Hypothalamus (tissue), 51 donors: ENCODE measurements at places on chromosomes 3 and 15.

- no peak for DNase-seq
These were observed 208.3 kb downstream of the THSD4 start for GRCh38 chr15:71323584-71323983.

DNA sequence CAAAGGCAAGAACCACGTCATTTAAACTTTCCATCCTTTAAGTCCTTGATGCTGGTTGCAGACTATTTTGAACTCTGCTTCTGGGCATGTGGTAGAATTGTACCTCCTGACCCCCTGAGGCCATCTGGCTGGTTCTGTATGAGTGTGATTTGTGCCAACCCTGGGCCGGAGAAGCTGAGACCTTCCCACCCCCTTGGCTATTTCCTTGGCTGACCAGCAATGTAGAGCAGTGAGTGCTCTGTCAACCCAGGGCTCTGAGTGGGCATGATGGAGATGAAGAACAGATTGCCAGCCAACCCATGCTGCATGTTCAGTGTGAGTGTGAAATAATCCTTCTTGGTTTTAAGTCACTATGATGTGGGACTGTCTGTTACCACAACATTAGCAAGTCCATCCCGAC, 82.1 kb upstream of the RASGRP1 start:
- DNase-seq = no peak

- no peak for DNase-seq
These were observed 28.8 kb downstream of the ETFA start for GRCh38 chr15:76282465-76282864.

GRCh38 chr3:54304877-54305276, 182.5 kb downstream of the CACNA2D3 start:
- no peak for DNase-seq

GRCh38 chr15:42155546-42156242, 742 bp downstream of the PLA2G4F start:
- DNase-seq = no peak

DNA sequence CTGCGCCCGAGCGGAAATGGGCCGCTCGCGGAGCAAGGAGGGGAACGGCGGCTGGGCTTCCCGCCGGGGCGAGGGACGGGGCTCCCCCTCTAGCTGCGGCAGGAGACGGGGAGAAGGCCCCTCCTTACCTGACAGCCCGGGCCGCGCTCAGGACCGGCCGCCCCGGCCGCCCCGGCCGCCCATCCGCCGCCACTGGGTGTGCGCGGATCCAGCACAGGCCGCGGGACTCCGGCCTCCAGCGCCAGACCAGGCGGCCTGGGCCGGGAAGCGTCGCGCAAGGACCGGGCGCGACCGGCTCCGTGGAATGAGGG, 296 bp downstream of the TPRA1 start:
- DNase-seq = no peak

DNA sequence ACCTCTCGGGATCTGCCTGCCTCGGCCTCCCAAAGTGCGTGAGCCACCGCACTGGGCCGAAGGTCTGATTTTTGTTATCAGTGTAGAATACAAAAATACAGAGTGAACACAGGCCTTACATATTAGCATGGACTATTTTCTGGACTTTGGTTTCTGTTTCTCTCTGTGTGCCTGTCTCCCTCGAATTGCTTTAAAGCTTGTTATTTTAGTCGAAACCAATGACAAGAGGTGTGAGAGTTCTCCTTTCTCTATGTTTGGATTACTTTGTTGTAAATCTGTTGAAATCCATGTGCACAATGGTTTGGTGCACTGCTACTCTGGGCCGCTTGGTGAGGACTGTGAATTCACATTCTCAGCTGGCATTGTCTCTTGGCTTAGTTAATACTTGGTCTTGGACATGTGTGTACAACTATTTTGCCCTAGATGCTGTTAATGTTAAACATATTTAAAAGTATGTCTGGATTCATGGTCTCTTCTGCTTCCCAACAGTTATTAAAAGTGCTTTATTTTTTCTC, 23.9 kb downstream of the MED12L start:
- no peak for DNase-seq

- no peak for DNase-seq
These were observed 185.1 kb upstream of the GALNT15 start for GRCh38 chr3:15989419-15989818.

DNA sequence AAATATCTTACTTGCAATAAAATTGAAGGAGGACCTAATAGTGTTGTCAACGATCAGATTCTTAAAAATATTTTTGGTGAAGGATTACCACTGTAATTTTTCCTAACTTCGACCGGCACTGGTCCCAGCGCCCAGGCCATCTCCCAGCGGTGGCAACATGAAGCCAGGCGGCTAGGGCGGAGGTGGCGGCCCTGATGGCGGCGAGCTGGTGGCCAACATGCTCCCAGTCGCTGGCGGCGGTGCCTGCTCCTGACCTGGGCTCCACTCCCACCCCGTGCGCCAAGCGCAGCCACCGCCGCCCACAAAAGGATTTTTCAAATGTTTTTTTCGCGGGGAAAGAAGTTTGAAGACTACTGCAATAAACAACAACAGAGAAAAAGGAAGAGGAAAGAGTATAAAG, 56.5 kb upstream of the B3GALNT1 start:
- DNase-seq = no peak

GRCh38 chr15:77208241-77208640, 137.3 kb upstream of the TSPAN3 start:
- no peak for DNase-seq

GRCh38 chr15:38975282-38975990, 410.8 kb upstream of the RASGRP1 start:
- no peak for DNase-seq

- no peak for DNase-seq
These were observed 5.6 kb downstream of the GREM1 start for GRCh38 chr15:32723171-32723948.

- DNase-seq = no peak
These were observed 81.4 kb downstream of the FAM174B start for GRCh38 chr15:92574161-92574560.

GRCh38 chr3:78645628-78646310, 1122.0 kb downstream of the ROBO1 start:
- DNase-seq = no peak

- DNase-seq = no peak
These were observed 96.1 kb downstream of the STAC start for GRCh38 chr3:36476286-36476942.

DNA sequence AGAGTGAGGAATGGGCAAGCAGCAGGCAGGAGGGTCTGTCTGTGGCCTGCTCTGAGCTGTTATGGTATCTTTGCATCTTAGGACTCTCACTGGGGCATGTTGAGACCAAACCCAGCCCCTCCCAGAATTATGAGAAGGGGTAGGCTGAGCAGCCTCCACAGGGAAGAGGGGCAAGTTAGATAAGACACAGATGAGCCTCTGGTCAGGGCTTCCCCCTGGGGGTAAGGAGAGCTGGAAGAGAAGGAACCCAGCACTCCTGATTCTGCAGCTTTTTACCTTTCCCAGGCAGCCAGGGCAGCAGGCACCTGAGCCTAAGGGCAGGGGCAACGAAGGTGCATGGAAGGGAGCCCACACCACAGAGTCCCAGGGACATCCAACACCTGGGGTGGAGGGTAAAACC, 19.3 kb downstream of the DUOX1 start:
- no peak for DNase-seq

- DNase-seq = peak; percentile 1
These were observed 76.4 kb downstream of the DHX36 start for GRCh38 chr3:154247806-154248415.

DNA sequence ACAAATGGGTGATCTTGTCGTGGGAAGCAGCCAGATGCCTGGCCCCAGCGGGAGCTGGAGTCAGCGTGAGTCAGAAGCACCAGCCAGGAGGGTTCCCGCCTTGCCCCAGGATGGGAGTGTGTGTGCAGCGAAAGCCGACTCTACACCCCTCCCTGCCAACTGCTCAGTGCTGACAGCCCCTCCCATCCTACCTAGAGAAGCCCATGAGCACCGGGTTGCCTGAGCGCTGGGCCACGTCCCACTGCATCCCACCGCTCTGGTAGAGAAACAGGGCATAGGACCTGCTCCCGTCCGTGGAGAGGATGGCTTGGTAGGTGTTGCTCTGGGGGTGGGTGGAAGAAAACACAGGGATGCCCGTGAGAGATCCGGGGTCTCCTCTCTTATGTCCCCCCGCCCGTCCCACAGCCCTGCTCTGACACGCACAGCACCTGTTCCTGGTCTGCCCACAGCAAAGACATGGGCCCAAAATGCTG, 42.9 kb downstream of the MUC4 start:
- DNase-seq = no peak

GRCh38 chr15:58548308-58549012, 116.7 kb downstream of the LIPC start:
- no peak for DNase-seq

GRCh38 chr3:183172051-183172639, 9.6 kb upstream of the LAMP3 start:
- DNase-seq = no peak

DNA sequence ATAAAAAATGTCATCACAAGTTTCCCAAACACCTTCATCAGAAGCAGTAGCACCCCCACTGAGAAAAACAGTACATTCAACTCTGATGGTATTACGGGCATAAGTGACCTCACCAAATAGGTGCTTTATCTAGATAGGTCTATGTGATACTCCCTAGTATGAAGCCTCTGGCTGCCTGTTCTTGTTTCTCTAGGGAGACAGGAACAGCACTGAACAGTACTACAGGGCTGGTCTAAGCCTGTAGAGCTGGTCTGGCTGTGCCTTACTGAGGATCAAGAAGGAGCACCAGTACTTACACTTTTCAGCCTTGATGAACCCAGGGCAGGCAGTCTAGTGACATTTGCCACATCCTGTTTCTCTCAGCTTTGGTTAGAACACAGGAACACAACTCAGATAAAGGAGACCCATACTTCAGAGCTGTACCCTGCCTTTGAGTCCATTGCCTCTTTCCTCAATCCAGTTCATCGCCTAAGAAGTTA, 35.9 kb downstream of the OXNAD1 start:
- no peak for DNase-seq

GRCh38 chr15:72844067-72844466, 60.5 kb upstream of the ADPGK start:
- no peak for DNase-seq

GRCh38 chr3:133830071-133830470, 24.5 kb downstream of the SRPRB start:
- no peak for DNase-seq

GRCh38 chr3:82229397-82229796, 468.0 kb upstream of the GBE1 start:
- DNase-seq = no peak

- DNase-seq = no peak
These were observed 82.8 kb downstream of the MEGF11 start for GRCh38 chr15:66170716-66171115.

GRCh38 chr3:58633157-58633865, 33.3 kb downstream of the FAM3D start:
- no peak for DNase-seq

- no peak for DNase-seq
These were observed 70.6 kb downstream of the TM4SF4 start for GRCh38 chr3:149545049-149545448.

DNA sequence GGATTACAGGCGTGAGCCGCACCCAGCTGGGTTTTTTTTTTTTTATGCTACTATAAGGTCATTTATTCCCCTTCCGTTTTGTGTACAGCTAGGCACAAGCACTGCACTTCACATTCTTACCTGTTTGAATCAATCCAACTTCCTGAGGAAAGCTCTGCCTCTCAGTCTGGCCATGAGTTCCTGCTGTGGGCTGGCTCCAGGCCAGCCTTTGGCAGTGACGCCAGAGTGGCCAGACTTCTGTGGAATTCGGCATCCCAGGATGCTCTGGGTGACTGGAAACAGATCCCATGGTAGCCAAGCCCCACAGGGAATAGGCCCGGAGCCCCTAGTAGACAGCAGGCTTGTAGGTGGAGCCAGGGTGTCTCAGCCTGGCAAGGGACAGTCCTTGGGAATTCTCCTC, 21.5 kb upstream of the TIMP4 start:
- no peak for DNase-seq

- no peak for DNase-seq
These were observed 25.2 kb downstream of the GAP43 start for GRCh38 chr3:115648559-115648958.
